ENCODE measurements at places on chromosomes 3 and 15.
A peak's percentile ranks its signal among the peaks of the same experiment; 100 is the strongest.

DNA sequence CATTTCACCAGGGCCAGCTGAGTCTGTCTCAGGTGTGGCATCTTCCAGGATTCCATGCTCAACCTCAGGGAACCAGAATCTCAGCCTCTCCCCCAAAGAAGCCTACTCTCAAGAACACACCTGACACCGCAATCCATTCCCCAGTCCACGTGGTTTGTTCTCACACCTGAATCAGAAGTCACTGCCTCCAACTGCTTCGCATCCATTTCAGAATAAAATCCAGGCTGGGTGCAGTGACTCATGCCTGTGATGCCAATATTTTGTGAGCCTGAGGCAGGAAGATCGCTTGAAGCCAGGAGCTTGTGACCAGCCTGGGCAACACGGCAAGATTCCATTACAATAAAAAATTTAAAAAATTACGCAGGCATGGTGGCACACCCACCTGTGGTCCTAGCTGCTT lies 212.2 kb downstream of the FOXP1 start:
- no peak for DNase-seq

DNA sequence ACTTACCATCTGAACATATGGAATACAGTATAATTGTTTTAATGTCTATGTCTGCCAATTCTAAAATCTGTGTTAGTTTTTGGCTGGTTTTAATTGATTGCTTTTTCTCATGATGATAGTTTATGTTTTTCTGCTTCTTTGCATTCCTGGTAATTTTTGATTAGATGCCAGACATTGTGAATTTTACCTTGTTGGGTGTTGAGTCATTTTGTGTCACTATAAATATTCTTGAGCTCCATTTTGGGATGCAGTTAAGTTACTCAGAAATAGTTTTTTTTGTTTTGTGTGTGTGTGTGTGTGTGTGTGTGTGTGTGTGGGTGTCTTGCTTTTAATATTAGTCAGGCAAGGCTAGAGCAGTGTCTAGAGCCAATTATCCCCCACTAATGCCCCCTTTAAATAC lies 818.8 kb upstream of the NR2F2 start:
- DNase-seq, result no peak

DNA sequence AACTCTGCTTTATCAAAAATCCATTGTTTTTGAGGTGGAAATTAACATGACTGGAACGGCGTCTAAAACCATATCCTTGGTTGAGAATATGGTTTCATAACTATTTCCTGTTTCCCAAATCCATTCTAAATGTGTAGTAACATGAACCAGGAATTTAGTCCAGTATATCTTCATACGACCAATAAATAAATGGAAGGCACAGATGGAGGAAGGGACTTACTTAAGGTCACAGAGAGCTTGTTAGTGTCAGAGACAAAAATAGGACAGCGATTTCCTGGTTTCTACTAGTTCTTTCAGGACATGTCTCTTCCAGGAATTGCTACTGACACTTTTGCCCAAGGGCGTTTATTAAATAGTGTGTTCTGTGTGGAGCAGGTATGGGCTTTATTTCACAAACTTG lies 41.2 kb downstream of the HES1 start:
- DNase-seq, result no peak

GRCh38 chr3:4218456-4219226 lies 84.5 kb upstream of the SETMAR start:
- no peak for DNase-seq

DNA sequence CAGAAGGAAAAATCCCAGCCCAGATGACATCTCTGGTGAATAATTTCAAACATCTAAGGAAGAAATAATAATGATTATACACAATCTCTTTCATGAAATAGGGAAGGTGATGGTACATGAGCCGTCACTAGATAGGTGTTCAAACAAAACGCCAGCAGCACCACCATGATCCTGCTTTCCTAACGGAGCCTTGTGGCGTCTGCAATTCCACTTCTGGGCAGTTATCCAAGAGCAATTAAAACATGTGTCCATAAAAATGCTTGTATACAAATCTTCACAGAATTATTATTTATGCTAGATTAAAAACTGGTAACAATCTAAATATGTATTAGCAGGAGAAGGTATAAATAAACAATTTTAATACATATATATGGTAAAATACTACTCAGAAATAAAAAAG lies 33.7 kb downstream of the RTP4 start:
- no peak for DNase-seq

- DNase-seq, result no peak
Observed at GRCh38 chr3:43914269-43914668, 223.5 kb downstream of the ABHD5 start.

DNA sequence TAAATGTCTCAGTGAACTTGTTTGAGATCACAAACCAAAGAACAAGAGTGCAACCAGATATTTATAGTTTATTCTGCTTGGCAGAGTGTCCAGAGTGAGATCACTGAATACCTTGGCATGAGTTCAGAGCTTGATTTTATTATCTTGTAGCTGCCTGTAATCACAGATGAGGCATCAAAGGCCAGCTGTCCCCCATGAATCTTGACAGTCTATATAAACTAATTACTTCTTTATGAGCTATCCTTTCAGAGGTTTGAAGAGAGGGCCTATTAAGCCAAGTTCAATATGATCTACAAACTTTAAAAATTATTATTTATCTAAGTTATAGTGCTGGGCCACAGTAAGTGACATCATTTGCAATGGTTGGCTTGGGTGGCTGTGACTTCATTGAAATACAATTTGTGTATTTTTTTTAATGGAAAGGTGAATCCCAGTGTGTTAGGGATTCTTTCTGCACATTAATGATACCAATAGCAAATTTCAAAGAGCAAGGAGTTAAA lies 251.5 kb downstream of the CLSTN2 start:
- DNase-seq, result no peak

DNA sequence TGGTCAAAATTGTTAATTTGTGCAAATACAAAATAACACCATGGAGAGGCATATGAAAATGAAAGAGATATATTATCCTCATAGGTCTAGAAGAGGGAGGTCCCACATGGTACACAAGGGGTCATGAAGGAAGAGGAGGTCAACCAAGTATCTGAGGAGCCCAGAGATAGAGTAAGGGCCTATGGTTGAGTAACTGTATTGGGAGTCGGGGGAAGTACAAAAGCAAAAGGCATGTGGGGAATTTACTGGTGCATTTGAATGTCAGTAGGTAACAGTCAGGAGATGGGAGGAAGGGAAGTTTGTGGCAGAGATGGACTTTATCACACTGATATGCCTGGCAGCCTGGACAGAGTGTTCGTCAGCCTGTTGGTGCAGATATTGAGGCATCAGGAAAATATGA lies 1113.7 kb downstream of the OTOL1 start:
- DNase-seq, result no peak

GRCh38 chr3:27089068-27089467 lies 280.1 kb downstream of the NEK10 start:
- DNase-seq, result no peak

DNA sequence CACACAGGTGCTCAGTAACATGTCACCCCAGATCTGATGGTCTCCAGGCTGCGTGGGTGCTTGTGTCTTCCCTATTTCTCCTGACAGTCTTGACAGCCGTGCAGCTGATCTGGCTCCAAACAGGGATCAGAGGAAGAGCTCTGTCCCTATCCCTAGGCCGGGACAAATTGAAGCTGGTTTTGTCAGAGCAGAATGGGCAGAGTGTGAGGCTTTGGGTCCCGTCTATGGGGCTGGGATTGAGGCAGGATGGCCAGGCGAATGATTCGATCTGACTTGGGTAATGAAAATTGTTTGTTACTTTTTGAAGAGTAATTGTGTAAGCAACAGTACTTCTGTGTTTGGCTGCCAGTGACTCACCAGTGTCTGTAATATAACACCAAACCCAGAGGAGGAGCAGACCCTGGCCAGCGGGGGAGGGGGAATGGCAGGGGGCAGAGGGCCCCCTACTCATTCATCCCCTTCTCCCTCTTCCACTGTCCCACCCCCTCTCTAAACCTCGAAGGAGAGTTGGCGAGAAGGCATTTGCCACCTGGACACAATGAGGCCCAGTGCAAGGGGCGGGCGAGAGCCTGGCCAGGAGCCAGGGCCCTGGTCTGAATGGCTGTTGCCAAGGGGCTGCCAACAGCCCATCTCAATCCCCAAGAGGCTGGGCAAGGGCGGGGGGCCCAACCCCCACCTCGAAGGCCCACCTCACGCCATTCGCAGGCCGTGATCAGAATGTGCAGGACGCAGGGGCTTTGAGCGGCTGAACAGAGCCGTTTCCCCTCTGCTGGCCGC lies 4.9 kb upstream of the MAGEF1 start:
- DNase-seq, result no peak

GRCh38 chr15:97196048-97197014 lies 764.2 kb upstream of the ARRDC4 start:
- no peak for DNase-seq

- DNase-seq, result no peak
Observed at GRCh38 chr3:118991775-118992174, 42.9 kb downstream of the IGSF11 start.

DNA sequence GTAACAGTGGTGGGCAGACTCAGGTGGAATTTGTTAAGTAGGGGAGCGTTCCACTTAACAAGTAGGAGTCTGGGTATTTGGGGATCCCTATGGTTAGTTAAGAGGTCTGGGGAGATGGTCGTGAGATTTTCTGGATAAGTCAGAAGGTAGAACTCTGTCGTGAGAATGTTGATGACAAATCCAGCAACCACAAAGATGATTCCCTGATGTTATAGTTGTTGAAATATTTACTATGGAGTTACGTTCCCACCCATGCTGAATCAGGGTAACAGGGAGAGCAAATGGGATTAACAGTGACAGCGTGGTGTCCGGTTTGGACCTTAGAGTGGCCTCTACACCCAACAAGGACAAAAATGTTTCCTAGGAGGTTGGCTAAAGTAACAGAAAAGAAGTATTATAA lies 110.8 kb downstream of the MFSD1 start:
- no peak for DNase-seq

GRCh38 chr3:32280262-32280910 lies 41.9 kb downstream of the CMTM8 start:
- no peak for DNase-seq

DNA sequence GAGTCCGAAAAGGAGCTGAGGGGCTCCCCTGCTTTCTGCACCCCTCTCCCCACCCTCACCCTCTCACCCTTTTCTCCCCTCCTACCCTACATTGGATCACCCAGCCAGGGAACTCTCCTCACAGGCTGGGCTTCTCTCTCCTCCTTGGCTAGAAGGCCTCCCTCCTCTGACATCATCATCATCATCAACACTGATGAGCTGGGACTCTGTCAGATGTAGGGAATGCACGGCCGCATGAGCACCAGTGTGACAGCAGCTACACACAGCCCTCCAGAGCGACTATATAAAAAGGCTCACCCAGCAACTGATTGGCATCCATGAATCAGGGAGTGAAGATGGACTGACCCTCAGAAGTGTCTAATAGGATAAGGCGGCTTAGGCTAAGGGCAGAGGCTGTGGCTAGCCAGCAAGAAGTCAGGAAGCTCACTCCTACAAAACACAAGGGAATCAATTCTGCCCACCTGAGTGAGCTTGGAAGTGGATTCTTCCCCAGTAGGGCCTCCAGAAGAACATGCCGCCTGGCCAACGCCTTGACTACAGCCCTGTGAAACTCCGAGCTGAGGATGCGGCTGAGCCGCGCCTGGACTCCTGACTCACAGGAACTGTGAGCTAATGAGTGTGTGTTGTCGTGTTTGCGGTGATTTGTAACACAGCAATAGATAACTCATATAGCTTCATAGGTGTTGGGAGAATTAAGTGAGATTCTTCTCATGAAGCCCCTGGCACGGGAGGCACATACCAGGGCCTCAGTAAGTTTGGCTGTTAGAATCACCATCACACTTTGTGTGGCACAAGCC lies 147.6 kb downstream of the FAM43A start:
- no peak for DNase-seq

DNA sequence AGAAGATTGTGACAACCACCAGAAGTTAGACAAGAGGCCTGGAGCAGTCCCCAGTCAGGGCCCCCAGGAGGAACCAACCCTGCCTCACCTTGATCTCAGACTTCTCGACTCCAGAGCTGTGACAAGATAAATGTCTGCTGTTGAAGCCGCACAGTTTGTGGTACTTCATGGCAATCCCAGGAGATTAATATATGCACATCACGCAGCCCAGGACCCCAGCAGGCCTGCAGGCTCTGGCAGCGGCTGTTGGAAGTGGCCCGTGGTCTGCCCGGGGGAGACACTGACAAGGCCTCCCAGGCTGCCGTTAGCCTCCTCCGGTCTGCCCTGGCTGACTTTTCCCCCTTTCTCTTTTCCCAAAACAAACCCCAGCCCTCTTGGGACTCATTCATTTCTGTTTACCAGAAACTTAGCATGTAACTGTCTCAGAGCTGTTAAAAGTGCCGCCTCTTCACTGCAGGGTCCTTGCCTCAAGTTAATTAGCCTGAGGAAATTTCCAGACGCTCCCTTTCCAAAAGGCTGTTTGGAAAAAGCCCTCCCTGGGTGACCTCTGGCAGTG lies 183.5 kb upstream of the LYSMD4 start:
- DNase-seq, result no peak

- peak; percentile 86 for DNase-seq
Observed at GRCh38 chr15:44719293-44719999, 8.1 kb downstream of the B2M start.

Measured in activated CD4-positive, alpha-beta T cell treated with anti-CD3 and anti-CD28 coated beads, Interleukin-2, Interleukin-4, amounts not matched to agents 100 ng/mL and 50 ng/mL, durations not matched to agents 16 hours and 8 hours (primary cell).